Kidney (tissue), 22 donors: ENCODE measurements at places on chromosomes 5 and 9. TPM values are rescaled to one million over a fixed set of nuclear protein-coding genes. Genes with fewer than 3 reads are reported as not detected.

DNA sequence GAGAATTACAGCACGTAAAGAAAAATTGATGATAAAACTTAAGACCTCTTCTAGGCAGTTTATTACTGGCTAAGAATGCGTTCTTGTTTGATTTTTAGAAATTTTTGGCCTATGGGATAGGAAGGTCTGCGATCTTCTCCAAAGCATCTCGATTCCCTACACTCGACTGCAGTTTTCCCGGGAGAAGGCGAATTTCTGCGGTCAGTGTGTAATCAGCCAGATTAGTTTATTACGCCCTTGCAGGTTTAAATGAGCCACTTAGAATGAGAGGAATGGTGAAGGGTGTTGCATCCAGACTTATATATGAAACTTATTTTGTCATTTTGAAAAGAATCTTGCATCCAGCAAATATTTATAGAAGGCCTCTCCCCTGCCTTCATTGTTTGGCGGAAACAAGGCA, 1.2 kb downstream of the MTAP start:
- no peak for DNase-seq

The HTR4 gene
- not detected for polyA plus RNA-seq

GRCh38 chr9:5719100-5719926, 90.4 kb downstream of the RIC1 start:
- DNase-seq: no peak

The AQP3 gene
- 401 TPM for polyA plus RNA-seq

The PANK3 gene
- polyA plus RNA-seq: 7.7 TPM

DNA sequence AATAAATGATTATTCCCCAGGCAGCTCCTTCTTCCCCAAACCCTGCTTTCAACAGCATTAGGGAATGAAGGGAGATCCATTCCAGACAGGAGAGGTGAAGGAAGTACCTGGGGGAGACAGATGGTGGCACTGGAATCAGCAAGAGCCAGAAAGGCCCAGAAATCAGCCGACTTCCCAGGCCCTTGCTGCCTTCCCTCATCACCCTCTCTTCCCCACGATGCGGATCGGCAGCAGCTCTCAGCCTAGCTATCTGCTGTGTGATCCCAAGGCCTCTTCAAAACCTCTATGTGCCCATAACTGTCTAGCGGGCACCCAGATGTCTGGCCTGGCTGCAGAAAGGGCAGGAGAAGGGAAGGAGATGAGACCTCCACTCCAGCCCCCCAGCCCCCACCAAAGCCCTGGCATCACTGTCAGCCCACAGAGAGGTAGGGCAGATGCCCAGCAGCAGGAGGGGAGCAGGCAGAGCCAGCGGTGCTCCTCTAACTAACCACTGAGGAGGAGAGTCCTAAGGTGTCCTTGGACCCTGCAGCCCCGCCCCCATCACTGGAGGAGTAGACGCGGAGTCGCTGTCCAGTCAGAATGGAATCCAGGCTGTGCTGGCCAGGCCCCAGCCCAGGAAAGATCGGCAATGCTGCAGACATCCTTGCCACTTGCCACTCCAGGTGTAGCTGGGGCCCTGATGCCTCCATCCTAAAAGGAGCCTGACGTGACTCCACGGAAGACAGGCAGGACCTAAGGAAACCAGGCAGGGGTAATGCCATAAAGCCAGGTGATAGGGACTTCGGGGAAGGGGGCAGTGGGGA, 12.7 kb downstream of the CNTFR start:
- DNase-seq: peak; percentile 87

DNA sequence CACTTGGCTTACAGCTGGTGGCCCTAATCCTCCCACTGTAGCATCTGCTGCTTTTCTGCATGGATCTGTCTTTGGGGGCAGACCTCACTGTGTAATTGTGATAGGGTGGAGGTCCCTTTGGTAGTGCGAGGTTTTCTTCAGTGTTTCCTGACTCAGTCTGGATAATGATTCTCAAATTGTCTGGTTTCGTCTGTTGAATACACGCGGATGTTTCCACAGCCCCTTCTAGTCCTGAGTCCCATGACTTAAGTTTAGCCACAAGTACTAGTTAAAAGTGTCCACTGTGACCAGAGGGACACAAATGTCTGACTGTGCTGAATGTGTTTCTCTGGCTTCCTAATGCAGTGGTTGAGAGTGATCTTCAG, 70.5 kb downstream of the LMNB1 start:
- DNase-seq: no peak

The SPINK4 gene
- not detected for polyA plus RNA-seq

DNA sequence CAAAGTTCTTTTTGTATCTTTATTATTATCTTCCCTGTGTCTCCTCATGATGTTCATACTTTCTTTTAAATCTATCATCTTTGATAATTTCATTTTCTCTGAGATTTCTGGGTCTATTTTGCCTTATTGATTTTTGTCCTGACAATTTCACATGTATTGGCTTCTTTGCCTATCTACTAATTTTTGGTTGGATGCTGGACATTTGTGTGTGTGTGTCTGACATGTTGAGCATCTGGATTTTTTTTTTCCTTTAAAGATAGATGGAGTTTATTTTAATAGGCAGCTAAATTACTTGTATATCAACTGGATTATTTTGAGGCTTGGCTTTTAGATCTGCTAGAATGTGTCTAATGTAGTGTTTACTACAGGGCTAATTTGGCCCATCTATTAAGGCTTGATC, 178.0 kb upstream of the MOCS2 start:
- no peak for DNase-seq

DNA sequence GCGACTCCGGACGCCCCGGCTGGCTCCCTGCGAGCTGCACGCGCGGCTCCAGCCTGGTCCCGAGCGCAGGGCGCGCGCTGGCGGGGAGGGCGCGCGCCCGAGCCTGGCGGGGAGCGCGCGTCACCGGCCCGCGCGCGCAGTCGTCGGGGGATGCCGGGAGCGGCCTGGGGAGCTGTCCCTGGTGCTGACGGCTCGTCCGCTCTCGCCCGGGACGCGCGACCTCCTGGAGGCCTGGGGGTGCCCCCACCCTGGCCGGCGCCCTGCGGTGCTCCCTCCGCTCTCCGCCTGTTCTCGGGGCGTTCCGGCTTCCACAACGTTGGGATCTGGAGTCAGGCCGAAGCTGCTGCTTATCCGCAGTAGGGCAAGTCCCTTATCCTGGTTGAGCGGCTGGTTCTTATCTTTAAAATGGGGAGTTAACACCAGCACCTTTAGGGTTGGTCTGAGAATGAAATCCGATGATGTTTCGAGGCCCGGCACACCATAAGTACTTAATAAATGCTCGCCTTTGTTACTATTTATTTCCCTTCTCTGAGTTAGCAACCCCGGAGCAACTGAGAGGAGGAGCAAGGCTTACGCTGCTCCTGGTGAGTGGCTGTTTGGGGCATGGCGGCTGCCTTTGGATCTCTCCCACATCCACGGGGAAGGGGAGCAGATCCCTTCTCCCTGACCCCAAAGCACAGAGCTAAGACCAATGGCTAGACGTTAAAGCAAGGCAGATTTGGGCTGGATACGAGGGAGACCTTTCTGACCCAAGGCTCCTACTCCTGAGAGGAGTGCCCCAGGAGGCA, at the start of gene FAM163B:
Gene FAM163B (minus strand): TSS at position 79 of the 788 bp plus-strand sequence. CDS start 29,166 bp downstream, outside the sequence.
- peak; percentile 85 for DNase-seq

- DNase-seq: no peak
These were observed 69.2 kb upstream of the SHB start for GRCh38 chr9:38138276-38138675.

DNA sequence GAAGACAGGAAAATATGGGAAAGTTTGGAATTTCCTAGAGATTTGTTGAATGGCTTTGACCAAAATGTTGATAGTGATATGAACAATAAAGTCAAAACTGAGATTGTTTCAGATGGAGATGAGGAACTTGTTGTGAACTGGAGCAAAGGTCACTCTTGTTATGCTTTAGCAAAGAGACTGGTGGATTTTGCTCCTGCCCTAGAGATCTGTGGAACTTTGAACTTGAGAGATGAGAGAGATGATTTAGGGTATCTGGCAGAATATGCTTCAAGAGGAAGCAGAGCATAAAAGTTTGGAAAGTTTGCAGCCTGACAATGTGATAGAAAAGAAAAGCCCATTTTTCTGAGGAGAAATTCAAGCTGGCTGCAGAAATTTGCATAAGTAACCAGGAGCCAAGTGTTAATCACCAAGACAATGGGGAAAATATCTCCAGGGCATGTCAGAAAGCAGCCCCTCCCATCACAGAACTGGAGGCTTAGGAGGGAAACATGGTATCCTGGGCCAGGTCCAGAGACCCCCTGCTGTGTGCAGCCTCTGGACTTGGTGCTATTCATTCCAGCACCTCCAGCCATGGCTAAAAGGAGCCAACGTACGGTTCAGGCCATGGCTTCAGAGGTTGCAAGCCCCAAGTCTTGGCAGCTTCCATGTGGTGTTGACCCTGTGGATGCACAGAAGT, 114.3 kb upstream of the STARD4 start:
- no peak for DNase-seq

The THBS4 gene
- 1.8 TPM for polyA plus RNA-seq

The DMRT3 gene
- not detected for polyA plus RNA-seq

The CSF1R gene
- 7.5 TPM for polyA plus RNA-seq

The PCDHGA4 gene
- 0.13 TPM for polyA plus RNA-seq

- DNase-seq: no peak
These were observed 347.9 kb downstream of the CDH9 start for GRCh38 chr5:26690511-26690910.

- DNase-seq: no peak
These were observed 33.5 kb upstream of the EBF1 start for GRCh38 chr5:159133041-159133741.

The HRCT1 gene
- 13.3 TPM for polyA plus RNA-seq

- DNase-seq: no peak
These were observed 63.1 kb downstream of the RAB14 start for GRCh38 chr9:121138561-121138960.

- DNase-seq: no peak
These were observed 372.4 kb downstream of the SEMA5A start for GRCh38 chr5:9173281-9174048.

DNA sequence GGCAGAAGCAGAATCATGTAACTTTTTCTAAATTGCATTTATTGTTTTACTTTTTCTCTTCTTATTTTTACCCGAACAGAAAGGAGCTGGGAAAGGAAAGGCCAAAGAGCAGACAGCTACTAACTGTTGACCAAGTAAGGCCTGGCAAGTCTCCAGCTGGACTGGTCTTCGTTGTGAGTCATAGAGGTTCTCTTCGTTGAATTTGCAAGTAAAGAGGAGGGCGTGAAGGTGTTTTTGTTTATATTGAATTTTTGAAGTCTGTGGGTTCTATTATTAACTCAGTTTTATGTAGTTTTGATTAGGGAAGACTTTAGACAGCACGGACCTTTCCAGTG, 416.5 kb upstream of the CCNH start:
- no peak for DNase-seq

The PCDHGC5 gene
- polyA plus RNA-seq: not detected

The ZNF366 gene
- 0.22 TPM for polyA plus RNA-seq

DNA sequence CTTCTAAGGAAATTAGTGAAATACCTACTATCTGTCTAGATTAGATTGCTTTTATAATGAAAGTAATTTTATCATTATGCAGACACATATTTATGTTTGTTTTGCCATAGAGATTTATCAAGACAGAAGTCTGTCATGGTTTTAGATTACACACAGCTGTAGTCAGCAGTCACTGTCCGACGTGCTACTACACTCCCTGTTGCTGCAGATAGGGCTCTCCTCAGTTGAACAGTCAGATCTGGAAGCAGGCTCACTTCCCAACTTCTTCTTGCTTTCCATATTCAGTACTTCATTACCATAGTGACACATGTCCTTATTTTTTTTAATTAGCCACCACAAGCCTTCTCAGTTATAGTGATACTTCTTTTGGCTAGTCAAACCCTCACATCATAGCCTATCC, 329.9 kb upstream of the ITGA1 start:
- DNase-seq: peak; percentile 4

The MPDZ gene
- polyA plus RNA-seq: 18.5 TPM

DNA sequence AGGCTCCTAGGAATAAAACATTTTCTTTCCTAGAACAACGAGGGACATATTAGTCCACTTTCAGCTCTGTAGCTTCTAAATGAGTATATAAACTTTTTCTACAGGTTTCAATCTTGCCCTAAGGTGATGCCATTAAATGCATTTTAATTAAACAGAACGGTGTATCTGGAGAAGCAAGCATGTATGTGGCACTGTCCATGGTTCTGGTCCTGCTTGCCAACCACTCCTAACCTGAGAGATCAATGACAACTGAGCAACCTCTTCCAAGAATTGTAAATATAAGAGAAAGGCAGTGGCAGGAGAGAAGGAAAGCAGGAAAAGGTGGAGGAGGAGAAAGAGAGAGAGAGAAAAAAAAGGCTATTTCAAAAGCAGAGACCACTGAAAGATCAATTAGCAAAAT, 95.6 kb upstream of the SPOCK1 start:
- no peak for DNase-seq

The EQTN gene
- not detected for polyA plus RNA-seq

GRCh38 chr9:137666955-137667670, 48.3 kb downstream of the EHMT1 start:
- no peak for DNase-seq

- no peak for DNase-seq
These were observed 131.2 kb upstream of the IQGAP2 start for GRCh38 chr5:76271836-76272235.

The CDHR2 gene
- 8.0 TPM for polyA plus RNA-seq

The C8G gene
- 2.1 TPM for polyA plus RNA-seq

GRCh38 chr5:6759983-6760382, 46.8 kb downstream of the TENT4A start:
- no peak for DNase-seq

DNA sequence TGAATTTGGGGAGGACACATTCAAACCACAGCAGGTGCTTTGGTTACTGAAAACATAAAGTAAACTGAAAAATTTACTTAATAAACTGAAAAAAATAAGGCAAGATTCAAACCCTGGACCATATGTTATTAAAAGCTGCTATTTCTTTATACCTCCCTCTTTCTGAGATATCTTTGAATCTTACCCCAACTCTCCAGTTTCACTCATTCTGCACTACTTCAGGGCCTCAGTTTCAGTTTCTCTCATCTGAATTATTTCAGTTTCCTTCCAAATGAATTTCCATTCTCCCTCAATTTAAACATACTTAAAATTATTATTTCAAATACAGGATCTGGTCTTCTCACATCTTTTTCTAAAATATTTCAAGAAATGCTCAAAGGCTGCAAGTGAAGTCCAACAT, 4.9 kb upstream of the OXCT1 start:
- no peak for DNase-seq

The ANXA2R gene
- polyA plus RNA-seq: 2.0 TPM

The RABGAP1 gene
- polyA plus RNA-seq: 13.7 TPM

- DNase-seq: peak; percentile 44
These were observed 7.6 kb downstream of the OLFML2A start for GRCh38 chr9:124784509-124784908.

The MAMDC4 gene
- 5.8 TPM for polyA plus RNA-seq

- no peak for DNase-seq
These were observed 55.2 kb downstream of the TRIP13 start for GRCh38 chr5:947626-948471.

DNA sequence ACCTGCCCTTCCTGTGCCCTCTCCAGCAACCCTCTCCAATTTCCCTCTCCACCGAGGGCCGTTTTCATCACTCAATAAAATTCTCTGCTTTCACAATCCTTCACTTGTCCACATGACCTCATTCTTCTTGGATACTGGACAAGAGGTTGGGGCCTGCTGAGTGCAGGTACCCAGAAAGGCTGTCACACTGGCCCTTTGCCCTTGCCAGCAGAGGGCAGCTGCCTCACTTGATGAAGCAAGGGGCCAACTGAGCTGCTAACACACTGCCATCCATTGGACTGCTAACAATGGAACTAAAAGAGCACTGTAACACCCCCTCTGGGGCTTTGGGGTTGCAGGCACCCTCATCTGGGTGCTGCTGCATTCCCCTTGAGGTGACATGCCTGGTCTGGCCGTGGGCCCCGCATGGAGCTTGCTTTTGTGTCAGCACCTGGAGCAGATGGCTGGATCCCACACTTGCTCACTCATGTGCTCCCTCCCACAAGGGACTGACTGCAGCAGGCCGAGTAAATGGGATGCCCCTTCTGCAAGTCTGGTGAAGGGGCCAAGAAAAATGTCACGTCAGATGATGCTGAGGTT, 308.1 kb upstream of the ADCY2 start:
- DNase-seq: no peak
